ENCODE measurements at places on chromosomes 12 and 14.

GRCh38 chr12:95003213-95003920 is at the start of gene NDUFA12:
TSS of gene NDUFA12 (minus strand) at chr12:95003697. CDS start at chr12:95003680, 17 bp downstream.
- DNase-seq = peak; percentile 93

DNA sequence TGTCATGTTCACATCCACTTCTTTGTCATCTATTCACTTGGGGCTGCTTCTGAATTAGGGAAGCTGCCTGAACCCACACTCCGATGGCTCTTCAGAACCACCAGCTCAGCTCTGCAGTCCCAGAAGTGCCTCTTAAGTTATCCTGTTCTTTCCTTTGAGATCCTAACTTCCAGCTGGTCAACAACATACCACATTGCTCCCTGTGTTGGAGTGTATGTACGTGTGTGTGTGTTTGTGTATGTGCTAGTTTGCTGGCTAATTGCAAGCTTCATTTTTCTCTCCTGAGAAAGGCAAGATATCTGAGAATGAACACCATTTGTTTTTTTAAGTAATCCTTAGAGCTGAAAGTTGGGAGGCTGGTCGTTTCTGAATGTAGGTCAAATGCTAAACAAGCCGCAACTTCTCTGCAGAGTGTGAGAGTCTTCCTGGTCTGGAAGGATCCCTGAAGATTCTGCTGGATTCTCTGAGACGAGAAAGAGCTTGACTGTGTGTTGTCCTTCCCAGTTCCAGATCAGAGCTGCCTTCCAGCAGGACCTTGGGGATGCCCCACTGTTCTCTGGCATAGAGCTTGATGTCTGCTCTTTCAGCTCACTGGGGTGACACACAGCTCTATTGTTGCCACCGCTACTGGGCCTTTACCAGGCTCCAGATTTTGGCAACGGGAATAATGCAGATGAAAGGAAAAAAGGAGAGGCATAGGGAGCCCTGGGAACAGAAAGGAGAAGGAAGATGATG is 839 bp downstream of the GSG1 start:
- no peak for DNase-seq

- no peak for DNase-seq
Measured at GRCh38 chr14:96630281-96630680, 128.1 kb downstream of the PAPOLA start.

DNA sequence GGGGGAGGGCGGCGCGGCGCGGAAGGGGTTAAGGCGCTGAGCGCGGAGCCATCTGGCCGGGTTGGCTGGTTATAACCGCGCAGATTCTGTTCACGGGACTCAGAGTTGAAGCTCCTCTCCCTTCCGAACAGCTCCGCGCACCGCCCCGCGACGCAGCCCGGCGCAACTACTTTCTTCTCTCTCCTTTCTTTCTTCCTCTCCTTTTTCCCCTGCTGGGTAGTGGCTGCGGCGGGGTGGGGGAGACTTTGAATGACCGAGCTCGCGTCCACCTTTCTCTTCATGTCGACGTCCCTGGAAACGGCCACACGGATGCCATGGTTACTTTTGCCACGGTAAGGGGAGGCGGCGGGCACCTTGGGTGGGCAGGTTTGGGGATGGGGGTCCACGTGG is at the start of gene NTF3:
NTF3 (plus strand) TSS at position 98 of the 390 bp plus-strand sequence; CDS start at position 315, 217 bp downstream.
- peak; percentile 27 for DNase-seq

- DNase-seq = no peak
Measured at GRCh38 chr12:47889040-47889439, 15.8 kb downstream of the VDR start.

- no peak for DNase-seq
Measured at GRCh38 chr14:28515571-28515970, 251.0 kb upstream of the FOXG1 start.
